ENCODE measurements at places on chromosomes 13 and 19.

- peak; percentile 58 for DNase-seq
Measured at GRCh38 chr13:46679369-46680120, 117.4 kb downstream of the ESD start.

DNA sequence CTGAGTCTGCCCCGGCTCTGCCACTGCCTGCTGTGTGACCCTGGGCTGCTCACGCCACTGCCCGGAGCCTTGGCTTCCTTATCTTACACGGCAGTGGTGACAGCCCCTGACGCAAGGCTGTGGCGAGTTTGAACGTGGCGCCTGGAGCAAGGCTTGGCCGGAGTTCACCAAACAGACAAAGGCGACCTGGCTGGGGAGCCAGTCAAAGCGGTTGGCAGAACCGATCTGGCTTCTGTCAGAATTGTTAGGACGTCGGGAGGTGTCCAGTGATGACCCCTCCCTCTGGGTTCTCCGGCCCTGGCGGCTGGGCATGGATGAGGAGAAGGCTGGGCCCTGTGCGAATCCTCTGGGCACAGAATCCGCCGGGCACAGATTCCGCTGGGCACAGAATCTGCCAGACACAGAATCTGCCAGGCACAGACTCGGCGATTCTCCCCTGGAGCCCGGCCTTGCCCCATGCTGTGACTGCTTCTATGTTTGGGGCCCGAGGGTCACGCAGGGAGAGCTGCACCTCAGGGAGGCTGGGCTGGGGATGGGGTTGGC, 11.7 kb upstream of the TMEM255B start:
- no peak for DNase-seq

DNA sequence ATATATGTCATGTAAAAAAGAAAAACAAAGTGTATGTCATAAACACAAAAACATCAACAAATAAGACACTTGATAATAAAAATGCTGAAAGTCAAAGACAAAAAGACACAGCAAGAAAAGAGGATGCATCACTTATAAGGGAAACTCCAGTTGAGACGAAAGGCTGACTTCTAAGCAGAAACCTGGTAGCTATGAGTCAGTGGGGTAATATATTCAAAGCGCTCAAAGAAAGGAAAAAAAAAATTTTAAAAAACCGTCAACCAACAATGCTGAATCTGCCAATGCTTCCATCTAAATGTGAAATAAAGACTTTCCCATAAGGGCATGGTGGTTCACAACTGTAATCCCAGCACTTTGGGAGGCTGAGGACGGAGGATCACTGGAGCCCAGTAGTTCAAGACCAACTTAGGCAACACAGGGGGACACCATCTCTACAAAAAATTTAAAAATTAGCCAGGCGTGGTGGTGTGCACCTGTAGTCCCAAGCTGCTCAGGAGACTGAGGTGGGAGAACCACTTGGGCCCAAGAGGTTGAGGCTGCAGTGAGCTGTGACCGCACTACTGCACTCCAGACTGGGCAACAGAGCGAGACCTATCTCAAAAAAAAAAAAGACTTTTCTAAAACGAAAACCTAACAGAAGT, 24.0 kb downstream of the USP12 start:
- DNase-seq = peak; percentile 40

GRCh38 chr13:42769650-42770049, 11.7 kb upstream of the FAM216B start:
- no peak for DNase-seq

DNA sequence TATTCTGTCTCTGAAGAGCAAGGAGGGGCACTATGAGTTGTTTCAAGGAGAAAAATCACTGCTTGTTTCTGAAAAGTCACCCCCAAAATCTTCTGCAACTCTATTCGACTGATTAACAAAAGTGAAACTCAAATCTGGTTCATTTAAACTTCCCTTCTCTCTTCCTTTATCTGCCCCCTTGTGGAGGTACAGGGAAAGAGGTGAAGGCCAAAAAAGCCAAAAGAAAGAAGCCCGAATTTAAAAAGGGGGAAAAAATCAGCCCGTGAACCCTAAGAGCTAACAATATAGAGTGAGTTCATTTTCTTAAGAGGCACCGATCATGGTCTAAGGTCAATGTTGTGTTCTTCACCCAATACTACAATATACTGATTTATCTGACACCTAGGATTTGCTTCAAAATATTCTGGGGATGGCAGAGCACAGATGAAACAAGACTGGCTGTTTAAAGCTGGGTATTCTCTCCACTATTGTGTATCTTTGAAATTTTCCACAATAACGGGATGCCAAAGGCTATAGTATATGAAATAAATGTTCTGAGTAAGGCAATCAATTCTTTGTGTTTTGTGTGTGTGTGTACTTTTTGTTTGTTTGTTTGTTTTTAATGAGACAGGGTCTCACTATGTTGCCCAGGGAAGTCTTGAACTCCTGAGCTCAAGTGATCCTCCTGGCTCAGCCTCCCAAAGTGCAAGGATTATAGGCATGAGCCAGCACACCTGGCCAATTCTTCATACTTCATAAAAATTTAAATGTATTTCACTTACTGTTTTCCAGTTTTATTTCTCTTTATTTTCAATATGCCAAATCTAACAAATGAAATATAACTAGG, 55.0 kb upstream of the EEF1AKMT1 start:
- DNase-seq = peak; percentile 68

DNA sequence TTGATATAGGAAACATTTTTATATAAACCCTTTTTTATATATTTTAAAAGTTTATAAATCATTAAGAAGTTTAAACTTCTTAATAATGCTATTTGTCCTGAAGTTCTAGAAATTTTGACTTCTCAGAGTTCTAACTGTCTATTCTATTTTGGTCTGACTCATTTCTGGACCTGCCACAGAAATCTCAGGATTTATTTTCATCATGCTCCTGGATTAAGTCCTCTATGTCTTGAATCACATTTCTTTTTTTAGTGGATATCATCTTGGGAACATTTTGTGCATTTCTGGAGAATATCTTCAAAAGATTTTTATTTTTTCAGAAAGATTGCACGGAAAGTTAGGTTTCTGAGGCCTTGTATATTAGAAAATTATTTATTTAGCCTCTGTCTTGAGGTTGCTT, 289.1 kb downstream of the NDFIP2 start:
- no peak for DNase-seq

GRCh38 chr19:33438987-33439781, 65.7 kb downstream of the CEBPG start:
- no peak for DNase-seq

GRCh38 chr13:89628567-89628966, 1718.9 kb upstream of the MIR17HG start:
- no peak for DNase-seq

- DNase-seq = no peak
Measured at GRCh38 chr19:30206187-30206586, 166.0 kb upstream of the ZNF536 start.

DNA sequence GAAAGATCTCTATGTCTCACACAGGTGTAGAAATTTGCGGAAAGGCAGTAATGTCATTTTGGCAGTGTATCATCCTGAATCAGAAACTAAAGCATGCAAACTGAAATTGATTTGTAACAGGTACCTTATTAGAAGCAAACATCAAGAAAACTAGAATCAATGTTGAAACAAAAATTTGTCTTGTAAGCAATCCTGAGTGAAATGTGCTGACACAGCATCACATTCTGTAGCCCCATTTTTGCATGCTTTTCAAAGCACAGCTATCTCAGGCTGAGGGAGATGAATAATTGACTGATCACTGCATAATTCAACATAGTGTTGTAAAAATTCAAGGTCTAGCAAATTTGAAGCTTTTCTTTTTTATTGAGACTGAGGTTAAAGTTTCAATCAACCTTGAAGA, 539.7 kb downstream of the DACH1 start:
- no peak for DNase-seq

GRCh38 chr13:93101226-93101734, 125.3 kb upstream of the GPC6 start:
- DNase-seq = no peak

GRCh38 chr13:43133792-43134191, 110.4 kb downstream of the DNAJC15 start:
- no peak for DNase-seq

GRCh38 chr19:38745316-38745715, 1.0 kb upstream of the CAPN12 start:
- peak; percentile 5 for DNase-seq

- DNase-seq = peak; percentile 82
Measured at GRCh38 chr19:33819880-33820781, 23.5 kb downstream of the KCTD15 start.

DNA sequence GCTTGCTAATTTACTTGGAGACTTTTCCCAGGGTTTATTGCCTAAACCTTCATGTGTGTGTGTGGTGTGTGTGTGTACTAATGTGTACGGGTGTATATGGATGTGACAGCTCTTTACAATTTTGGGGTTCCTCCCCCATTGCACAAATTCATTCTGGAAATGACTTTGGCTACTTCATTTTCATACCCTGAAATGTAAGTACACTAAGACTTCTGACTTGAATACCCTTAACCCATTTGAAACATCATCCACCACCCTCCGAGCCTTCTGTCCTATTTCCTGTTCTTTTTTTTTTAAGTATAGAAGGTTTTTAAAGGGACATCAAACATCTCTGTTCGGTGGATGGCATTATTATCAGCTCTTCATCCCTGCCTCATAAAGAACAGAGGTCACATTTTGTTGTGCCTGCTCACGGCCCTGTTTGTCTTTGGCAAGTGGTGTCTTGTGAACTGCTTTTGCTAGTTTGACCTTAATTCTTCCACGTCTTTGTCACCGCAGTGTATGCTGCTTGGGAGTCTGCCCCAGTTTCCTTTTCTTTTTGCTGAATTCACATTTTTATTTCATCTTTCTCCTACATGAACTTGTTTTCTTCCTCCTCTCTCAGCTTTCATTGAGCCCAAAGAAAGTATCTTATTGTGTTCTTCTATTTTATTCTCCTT, 228.3 kb downstream of the FOXO1 start:
- no peak for DNase-seq

- DNase-seq = no peak
Measured at GRCh38 chr13:50599927-50600326, 243.6 kb downstream of the DLEU7 start.

DNA sequence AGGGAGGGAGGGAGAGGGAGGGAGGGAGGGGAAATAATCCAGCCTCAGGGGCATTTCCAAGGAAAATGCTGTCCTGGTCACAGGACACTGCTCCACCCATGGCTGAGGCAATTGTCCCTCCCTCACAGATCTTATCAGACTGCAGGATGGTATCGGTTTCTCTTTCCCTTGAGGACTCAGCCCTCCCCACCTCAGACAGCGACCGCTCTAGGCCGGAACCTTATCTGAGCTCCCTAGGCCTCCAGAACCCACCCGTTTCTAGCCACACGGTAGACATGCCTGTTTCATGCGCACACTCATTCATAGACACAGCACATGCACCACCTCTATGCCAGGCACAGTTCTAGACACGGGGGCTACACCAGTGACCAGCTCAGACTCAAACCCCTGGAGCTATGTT, 10.0 kb upstream of the IZUMO2 start:
- no peak for DNase-seq

GRCh38 chr13:26377038-26377437, 123.1 kb downstream of the CDK8 start:
- no peak for DNase-seq

DNA sequence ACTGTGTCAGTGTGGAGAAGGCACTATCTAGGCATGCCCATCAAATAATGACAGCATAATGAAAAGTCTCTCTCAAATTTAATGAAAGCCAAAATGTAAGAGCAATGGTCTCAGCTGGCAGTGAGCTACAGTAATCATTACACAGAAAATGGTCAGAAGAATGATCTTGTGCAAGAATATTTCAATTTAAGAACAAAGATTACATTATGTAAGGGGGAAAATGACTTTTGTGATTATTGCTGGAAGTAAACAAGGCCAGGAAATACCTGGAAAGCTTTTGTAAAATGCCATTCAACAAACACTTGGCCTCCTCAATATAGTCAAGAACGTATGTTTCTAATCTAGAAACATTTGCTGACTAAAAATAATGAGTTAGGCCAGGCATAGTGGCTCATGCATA, 89.1 kb downstream of the CAB39L start:
- DNase-seq = no peak

DNA sequence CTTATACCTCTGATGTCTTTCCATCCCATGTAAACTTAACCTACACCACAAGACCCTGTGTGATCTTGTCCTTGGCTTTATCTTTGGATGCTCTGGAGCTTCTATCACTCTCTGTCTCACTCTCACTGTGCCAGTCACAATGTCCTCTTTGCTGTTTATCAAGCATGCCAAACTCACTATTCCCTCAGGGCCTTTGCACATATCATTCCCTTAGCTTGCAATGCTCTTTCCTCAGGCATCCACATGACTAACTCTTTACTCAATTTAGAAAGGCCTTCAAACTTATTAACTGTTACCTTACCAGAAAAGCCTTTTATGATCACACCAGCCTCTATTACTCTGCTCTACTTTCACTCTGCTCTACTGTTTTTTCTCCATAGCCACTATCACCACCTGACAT, 354.1 kb downstream of the RFC3 start:
- no peak for DNase-seq

GRCh38 chr13:24207841-24208667, 47.5 kb downstream of the SPATA13 start:
- DNase-seq = peak; percentile 91

DNA sequence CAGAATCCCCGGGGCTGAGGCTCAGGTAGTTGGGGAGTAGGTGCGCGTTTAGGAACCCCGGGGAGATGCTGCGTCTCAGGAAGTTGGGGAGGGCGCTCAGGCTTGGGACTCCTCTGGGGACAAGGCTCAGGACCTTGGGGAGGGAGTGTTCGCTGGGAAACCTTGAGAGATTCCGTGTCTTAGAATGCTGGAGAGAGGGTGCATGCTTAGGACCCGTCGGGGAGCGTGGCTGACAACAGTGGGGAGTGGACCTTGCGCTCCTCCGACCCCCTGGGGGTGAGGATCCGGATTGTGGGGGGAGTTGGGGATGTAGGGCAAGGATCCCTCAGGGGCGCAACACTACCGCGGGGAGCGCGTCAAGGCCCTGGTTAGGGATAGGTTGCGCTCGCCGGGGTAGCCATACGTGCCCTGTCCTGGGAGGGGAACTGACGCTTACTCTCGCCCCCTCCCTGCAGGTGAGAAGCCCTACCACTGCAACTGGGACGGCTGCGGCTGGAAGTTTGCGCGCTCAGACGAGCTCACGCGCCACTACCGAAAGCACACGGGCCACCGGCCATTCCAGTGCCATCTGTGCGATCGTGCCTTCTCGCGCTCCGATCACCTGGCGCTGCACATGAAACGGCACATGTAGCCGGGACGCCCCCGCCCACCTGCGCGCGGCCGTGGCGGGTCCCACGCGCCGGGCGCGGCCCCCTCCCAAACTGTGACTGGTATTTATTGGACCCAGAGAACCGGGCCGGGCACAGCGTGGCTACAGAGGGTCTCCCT, 2.0 kb downstream of the KLF2 start:
- DNase-seq = peak; percentile 36

- peak; percentile 51 for DNase-seq
Measured at GRCh38 chr19:46515879-46516350, 20.2 kb upstream of the PNMA8B start.

DNA sequence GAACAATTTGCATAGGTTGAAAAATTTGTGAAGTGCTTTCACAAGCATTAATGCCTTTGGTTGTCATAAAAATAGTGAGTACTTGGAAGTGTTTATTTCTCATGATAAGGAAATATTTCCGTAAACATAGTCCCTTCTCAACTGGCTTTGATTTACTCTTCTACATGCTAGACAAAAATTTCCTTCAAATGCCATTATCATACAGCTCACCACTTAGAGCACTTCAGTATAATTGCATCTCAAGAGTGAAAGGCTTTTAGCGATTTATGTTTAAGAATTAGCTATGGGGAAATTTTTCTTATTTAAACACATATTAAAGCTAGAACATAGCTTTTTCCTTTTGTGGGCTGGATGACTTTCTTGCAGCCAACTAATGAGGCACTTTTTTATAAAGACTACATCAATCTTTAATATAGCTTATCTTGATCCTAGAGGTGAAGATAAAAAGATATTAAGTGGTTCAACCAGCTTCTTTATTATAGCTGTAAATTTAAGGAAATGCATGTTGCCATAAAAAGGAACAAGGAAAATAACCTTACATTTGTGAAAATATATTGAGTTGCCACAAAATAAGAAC, 656.8 kb downstream of the SLITRK6 start:
- DNase-seq = no peak

Measured in astrocyte of the hippocampus (primary cell).